NCI-H1092 (cell line): ENCODE measurements at places on chromosomes 13 and 19.

- no peak for DNase-seq
Measured at GRCh38 chr13:34152409-34152808, 334.5 kb downstream of the RFC3 start.

GRCh38 chr13:85241060-85241459 is 558.2 kb downstream of the SLITRK6 start:
- DNase-seq, result no peak

- no peak for DNase-seq
Measured at GRCh38 chr13:30928978-30929377, 3.5 kb upstream of the TEX26 start.

DNA sequence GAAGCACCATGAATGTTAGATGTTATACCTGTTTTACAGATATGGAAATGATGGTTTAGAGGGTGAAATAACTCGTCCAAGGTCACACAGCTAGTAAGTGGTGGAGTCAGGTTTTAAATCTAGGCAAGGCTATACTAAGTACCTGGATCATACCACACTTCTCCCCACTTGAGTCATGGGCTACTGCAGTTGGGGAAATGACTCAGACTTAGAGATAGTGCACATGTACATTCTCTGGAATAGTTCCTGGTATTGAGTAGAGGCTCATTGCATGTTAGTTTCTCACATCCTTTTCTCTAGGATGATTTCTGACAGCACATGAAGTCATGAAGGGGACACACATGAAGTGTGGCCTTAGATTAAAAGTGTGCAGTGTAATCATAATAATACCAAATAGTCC is 76.2 kb upstream of the TNFSF11 start:
- no peak for DNase-seq

- no peak for DNase-seq
Measured at GRCh38 chr13:31769575-31769974, 30.2 kb downstream of the RXFP2 start.

DNA sequence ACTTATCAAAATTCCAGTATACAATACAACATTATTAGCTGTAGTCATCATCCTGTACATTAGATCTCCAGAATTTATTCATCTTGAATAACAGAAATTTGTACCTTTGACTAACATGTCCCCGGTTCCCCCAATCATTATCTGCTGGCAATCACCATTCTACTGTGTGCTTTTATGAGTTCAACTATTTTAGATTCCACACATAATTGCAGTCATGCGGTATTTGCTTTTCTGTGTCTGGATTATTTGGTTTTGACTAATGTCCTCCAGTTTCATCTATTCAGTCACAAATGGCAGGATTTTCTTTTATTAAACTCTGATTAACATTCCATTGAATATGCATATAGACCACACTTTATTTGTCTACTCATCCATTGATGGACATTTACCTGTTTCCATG is 530.7 kb upstream of the SLITRK1 start:
- no peak for DNase-seq

DNA sequence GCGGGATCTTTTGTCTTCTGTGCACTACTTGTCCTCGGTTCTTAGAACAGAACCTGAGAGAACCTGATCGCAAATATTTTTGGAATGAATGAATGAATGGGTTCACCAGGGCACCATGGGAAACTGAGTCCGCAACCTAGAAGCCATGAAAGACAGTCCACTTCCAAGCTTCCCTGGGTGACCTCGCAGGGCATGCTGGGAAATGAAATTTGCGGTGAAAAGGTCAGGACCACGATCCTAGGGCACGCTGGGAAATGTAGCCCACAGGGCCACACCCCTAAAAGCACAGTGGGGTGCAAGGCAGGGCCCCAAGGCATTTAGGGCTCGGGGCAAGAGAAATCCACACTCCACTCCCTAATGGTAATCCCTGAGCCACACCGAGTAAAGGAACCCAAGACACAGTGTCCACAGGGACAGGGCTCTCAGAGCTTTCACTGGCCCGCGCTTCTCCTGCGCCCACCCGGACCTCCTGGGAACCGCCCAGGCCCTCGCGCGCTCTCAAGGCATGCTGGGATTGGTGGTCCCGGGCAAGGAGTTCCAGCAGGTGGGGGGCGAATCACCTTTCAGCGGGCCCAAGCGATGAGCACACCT is 1.1 kb upstream of the PPP1R12C start:
- no peak for DNase-seq

DNA sequence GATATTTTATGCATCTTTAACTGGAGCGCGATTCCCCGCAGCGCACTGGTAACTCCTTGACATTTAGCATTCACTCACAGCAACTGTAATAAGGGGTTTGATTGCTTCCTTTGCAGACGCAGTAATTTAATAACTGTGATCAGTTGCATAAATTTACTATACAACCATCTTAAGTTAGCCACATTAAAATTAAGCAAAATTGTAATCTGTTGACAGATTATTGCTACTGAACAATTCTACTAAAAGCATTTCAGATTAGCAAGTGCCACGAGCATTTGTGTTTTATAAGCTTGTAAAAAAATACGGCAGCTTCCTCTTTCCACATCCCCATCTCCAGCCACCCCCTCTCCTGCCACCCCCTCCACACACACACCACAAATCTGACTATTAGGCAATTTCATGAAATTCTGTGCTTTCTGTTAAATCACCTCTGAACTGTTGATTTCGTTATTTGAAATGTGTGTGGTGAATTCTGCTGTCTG is 44.4 kb downstream of the TSHZ3 start:
- DNase-seq, result no peak

DNA sequence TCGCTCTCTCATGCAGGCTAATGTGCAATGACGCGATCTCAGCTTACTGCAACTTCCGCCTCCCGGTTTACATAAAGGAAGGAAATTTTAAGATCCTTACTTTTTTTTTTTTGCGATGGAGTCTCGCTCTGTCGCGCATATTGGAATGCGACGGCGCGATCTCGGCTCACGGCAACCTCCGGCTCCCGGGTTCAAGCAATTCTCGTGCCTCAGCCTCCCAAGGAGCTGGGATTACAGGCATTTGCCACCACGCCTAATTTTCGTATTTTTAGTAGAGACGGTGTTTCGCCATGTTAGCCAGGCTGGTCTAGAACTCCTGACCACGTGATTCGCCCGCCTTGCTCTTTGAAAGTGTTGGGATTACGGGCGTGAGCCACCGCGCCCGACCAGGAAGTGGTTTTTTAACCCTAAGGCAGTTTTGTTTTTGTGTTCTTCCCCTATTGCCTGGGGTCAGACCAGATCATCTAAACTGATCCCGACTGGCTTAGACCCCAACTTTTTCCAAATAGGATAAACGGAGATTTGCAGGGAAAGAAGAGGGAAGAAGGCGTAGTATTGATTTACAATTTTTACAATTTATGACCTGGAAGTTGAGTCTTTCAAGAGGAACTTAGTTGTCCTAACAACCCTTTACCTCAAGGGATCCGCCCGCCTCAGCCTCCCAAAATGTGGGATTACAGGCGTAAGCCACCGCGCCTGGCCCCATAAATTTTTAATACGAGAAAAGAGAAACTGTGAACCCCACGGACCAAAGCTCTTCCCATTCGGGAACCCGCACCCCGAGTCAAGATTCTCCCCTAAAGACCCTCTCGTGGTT is 142.0 kb downstream of the ZNF737 start:
- DNase-seq, result no peak

GRCh38 chr13:105957769-105958438 is 577.6 kb downstream of the EFNB2 start:
- DNase-seq, result no peak

- DNase-seq, result no peak
Measured at GRCh38 chr19:279656-280055, 11.5 kb downstream of the PLPP2 start.

DNA sequence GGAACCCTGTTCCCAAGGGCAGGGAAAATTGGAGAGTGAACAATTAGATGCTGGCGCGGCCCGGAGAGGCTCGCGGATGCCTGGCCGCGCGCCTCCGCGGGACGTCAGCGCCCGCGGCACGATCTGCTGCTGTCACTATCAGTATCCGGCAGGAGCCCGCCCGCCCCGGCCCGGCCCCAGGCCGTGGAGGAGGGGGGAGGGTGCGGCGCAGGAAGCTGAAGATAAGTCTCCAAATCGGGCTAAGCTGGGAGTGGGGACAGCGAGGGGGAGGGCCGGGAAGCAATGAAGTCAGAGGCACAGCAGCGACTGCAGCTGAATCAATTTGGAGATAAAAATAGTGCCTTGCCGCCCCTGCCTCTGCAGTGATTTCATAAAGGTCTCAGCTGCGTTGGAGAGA is 441.5 kb upstream of the KLF12 start:
- peak; percentile 47 for DNase-seq

- no peak for DNase-seq
Measured at GRCh38 chr19:41808663-41809566, 12.5 kb downstream of the CEACAM3 start.

- DNase-seq, result no peak
Measured at GRCh38 chr13:60758637-60759036, 361.6 kb downstream of the TDRD3 start.

DNA sequence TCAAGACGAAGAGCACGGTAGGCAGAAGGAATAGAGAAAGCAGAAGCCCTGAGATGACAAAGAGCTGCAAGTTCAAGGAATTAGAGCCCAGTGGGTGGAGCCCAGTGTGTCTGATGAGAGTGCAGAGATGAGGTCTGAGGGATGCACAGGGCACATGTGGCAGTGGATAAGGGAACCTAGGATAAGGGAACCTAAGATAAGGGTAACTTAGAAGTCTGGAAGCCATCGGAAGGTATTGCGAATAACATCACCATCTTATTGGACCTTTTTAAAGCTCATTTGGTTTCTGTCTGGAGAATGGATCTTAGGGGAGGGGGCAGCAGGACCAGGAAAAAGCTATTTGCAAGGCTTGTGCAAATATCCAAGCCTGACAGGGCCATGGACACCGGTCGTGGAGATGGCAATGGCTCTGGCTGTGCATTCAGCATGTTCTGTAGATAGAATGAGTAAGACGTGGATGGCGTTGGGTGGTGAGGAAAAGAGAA is 1.3 kb downstream of the FPR3 start:
- DNase-seq, result no peak

DNA sequence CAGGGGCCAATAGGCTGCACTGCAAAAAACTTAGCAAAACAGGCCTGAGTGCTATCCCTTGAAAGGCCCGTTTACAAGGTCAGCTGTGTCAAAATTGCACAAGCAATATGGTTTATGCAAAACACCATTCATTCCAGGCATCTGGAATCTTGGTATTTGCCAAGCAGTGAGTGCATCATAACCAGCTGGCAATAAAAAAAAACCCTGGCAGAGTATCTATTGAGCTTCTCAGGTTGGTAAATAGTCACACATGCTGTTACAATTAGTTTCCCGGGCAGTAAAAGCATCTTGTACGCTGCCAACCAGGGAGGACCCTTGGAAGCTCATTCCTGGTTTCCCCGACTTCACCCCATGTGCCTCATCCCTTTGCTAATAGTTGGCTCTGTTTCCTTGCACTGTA is 21.3 kb downstream of the ZNF77 start:
- DNase-seq, result peak; percentile 42
